Dermis blood vessel endothelial cell (primary cell): ENCODE measurements at places on chromosomes 7 and 10. TPM values are rescaled to one million over a fixed set of nuclear protein-coding genes. Genes with fewer than 3 reads are reported as not detected.

TFR2 gene
- total RNA-seq = 0.68 and 0.70 TPM in 2 replicates

MMP21 gene
- 0.34 and 0.65 TPM in 2 replicates for total RNA-seq

IDI2 gene
- not detected in 2 replicates for total RNA-seq

TEX47 gene
- not detected in 2 replicates for total RNA-seq

AGMO gene
- total RNA-seq = 1.9 and 6.7 TPM in 2 replicates

TMEM236 gene
- total RNA-seq = 0.17 and 1.3 TPM in 2 replicates

PPP1R9A gene
- total RNA-seq = 16.2 and 19.2 TPM in 2 replicates

ATG9B gene
- 0.28 TPM in 1 of 2 replicates, not detected in the other for total RNA-seq

FEZF1 gene
- not detected in 2 replicates for total RNA-seq

ERVW-1 gene
- not detected in 2 replicates for total RNA-seq

FAM25C gene
- total RNA-seq = not detected in 2 replicates

LOXL4 gene
- 0.68 and 0.88 TPM in 2 replicates for total RNA-seq

CNNM1 gene
- not detected in 2 replicates for total RNA-seq

PILRA gene
- 0.68 TPM in 1 of 2 replicates, not detected in the other for total RNA-seq

OR6V1 gene
- not detected in 2 replicates for total RNA-seq

CPA2 gene
- not detected in 2 replicates for total RNA-seq

TET1 gene
- 1.2 TPM in 2 replicates for total RNA-seq

VAX1 gene
- total RNA-seq = not detected in 2 replicates

FFAR4 gene
- total RNA-seq = not detected in 2 replicates

SYNPO2L gene
- total RNA-seq = under 0.01 TPM in 1 of 2 replicates, not detected in the other

LMOD2 gene
- total RNA-seq = not detected in 2 replicates

CHAT gene
- total RNA-seq = not detected in 2 replicates

TMEM178B gene
- 0.09 and 0.34 TPM in 2 replicates for total RNA-seq
